ENCODE measurements at places on chromosomes 4 and X.

GRCh38 chr4:174358829-174359228 is 75.1 kb downstream of the CEP44 start:
- DNase-seq = no peak

DNA sequence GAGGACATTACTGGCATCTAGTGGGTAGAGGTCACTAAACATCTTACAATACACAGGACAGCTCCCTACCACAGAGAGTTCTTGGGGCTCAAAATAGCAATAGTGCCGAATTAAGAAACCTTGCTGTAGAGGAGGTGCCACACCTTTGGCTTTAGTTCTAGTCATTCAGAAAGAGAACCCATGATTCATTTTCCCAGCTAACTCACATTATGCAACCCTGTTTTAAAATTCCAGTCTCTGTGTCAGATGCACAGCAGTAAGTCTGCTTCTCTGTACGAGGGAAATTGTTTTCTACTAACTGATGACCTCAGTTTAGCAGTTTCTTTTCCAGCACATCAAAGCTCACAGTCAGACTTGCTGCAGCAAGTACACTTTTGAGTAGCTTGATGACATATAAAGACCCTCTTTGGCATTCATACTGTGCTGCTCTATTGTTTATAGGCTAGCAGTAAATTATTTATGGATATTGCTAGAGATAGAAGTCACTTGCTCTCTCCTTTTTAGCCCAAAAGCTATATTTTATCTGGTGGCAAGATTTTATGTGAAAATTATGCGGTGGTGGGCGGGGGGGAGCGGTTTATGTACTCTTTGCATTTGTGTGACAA is 487.8 kb upstream of the MAGEB18 start:
- DNase-seq = no peak

DNA sequence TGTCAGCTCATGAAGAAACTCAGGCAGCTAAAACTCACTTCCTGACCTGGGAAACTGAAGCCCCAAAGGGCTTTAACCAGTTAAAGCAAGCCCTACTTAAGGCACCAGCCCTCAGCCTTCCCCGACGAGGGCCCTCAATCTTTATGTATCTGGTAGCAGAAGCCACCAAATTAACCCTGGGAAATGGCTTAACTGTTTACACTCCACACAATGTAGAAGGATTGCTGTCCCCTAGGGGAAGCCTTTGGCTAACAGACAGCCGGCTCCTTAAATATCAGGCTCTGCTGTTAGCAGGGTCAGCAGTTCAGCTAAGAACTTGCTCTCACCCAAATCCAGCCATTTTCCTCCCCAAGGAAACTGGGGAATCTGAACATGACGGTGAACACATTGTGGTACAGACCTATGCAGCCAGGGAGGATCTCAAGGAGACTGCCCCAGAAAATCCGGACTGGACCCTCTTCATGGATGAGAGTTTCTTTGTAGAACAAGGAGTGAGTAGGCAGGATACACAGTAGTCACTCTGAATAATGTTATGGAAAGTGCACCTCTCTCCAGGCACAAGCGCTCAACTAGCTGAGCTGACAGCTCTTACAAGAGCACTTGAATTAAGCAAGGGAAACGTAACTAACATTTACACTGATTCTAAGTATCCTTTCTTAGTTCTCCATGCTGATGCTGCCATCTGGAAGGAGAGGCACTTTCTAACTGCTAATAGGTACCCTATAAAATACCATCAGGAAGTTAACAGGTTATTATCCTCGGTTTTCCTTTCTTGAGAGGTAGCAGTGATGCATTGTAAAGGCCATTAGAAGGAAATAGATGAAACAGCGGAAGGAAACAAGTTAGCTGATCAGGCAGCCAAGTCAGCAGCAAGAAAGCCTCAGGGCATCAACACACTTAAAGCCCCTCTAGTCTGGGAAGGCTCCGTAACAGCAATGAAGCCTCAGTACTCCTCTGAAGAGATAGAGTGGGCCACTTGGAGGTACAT is 9.6 kb upstream of the NAF1 start:
- DNase-seq = no peak

- no peak for DNase-seq
Observed at GRCh38 chrX:10079231-10079630, 77.5 kb upstream of the CLCN4 start.

- no peak for DNase-seq
Observed at GRCh38 chr4:183348706-183349659, 26.8 kb upstream of the CLDN24 start.

- DNase-seq = no peak
Observed at GRCh38 chrX:134745636-134746409, 87.6 kb upstream of the PLAC1 start.

- no peak for DNase-seq
Observed at GRCh38 chr4:63556332-63556731, 852.9 kb downstream of the TECRL start.
